ENCODE measurements at places on chromosomes 2 and 18. TPM values are rescaled to one million over a fixed set of nuclear protein-coding genes. Genes with fewer than 3 reads are reported as not detected.

Gene ANKRD30BL
- total RNA-seq = not detected

Gene FOXD4L1
- not detected for total RNA-seq

DNA sequence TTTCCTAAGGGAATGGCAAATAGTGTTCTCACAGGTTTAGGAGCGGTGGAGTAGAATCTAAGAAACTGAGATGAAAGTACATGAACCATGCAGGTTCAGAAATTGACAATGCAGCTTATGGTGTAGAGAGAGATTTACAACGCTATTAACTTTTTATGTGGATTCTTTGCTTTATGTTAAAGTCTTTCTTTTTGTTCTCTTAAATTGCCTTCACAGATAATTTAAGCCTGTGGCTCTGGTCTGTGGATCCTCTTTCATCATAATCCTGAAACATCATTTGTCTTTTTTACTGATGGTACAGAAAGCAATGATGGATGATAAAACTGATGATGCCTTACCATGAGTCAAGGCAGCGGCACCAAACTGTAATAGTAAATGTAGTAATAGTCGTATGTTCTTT is 30.3 kb downstream of the SOCS6 start:
- no peak for DNase-seq

DNA sequence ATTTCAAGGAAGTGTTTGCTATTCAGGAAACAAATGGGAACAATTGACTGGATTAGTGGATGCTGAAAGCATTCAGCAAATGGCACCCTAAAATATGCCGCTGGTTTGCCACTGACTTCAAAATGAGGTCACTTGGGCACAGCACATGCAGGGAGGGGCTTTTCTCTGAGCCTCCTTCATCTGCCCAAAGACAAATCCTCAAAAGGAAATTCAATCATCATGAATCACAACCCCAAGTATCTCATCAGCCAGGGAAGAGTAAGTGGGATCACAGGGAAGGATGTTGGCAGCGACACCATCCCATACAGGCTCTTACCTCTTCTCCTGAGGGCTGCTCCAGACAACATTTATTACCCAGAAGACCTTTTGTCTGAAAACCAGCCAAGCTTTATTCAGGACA is 14.4 kb upstream of the SP140L start:
- peak; percentile 81 for DNase-seq

DNA sequence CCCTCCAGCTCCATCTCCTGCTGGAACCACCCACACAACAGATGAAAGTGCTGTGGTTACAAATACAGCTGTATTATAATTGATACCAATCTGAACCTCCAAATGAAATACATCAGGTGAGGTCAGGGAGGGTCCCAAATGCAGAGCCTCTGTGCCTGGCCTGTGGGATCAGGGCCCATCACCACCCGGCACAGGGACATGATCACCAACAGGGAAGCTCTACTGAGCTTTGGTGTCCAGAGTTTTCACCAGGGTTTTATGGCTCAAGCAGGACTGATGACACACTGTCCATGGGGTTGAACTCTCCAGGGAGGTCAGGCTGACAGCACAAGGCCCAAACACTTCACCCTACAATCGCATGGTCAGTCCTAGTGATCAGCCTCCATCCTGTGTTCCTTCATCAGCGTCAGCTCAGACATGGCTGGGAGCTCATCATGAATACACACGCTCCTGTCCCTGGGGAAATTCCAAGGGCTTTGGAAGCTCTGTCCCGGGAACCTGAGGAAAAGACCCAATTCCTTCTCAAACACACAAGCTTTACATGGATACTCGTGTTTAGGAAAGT is 3.9 kb upstream of the PXDN start:
- DNase-seq = no peak

DNA sequence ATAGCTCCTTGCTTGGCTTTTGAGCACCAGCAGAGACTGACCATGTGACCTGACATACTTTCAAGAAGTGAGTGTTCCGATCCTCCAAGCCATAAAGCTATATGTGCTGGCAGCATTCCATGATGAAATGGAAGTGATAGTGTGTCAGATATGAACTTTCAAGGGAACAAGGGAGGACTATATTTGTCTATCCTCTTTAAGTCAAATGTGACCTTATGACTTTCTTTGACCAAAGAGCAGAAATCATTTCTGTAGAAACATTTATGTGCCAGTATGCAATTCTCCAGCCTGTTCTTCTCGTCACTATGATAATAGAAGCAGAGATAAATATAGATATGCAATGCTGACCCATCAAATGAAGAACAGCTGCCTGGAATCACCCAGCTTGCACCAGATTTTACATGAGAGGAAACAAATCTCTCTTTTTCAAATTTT is 14.4 kb downstream of the HYCC2 start:
- no peak for DNase-seq
